Stimulated activated CD8-positive, alpha-beta memory T cell treated with anti-CD3 and anti-CD28 coated beads, Interleukin-4, amount 100 ng/mL, for 4 hours (primary cell): ENCODE measurements at places on chromosomes 16 and 17.

DNA sequence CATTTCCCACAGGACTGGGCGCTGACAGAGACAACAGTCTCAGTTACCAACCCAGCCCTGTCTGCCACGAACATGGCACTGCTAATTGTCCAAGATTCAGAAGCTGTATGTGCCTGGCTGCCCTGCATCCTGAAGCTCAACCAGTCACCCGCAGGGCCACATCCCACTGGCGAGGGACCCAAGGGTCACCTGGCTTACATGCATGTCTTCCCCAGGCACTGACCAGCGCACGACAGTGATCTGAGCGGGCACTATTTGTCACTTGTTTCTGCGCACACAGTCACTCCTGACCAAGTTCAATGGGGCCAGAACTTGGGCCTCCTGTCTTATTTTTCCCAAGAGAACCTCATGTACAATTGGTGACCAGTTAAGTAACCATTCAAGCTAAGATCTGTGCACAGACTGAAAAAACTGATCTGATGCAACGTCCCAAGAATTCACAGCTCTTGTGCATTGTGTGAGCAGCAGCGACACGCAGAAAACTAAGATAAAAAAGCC lies 13.1 kb downstream of the USP7 start:
- DNase-seq, result no peak

DNA sequence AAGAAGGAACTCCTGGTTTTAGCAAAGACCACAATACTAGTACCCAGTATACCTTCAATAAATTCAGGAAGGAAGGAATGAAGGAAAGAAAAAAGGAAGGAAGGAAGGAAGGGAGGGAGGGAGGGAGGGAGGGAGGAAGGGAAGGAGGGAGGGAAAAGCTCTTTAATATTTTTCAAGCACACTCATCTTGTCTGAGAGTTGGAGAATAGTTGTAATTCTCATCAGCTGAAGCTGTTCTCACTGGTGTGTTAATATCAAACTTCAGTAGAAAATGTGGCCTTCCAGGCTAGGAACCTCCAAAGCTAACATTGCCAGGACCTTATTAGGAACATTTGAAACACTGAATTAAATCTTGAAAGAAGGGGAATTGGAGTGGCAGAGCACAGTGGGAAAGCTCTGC lies 55.2 kb upstream of the CDH5 start:
- no peak for DNase-seq

- DNase-seq, result no peak
Measured at GRCh38 chr17:28760601-28761562, 17.1 kb downstream of the TRAF4 start.

DNA sequence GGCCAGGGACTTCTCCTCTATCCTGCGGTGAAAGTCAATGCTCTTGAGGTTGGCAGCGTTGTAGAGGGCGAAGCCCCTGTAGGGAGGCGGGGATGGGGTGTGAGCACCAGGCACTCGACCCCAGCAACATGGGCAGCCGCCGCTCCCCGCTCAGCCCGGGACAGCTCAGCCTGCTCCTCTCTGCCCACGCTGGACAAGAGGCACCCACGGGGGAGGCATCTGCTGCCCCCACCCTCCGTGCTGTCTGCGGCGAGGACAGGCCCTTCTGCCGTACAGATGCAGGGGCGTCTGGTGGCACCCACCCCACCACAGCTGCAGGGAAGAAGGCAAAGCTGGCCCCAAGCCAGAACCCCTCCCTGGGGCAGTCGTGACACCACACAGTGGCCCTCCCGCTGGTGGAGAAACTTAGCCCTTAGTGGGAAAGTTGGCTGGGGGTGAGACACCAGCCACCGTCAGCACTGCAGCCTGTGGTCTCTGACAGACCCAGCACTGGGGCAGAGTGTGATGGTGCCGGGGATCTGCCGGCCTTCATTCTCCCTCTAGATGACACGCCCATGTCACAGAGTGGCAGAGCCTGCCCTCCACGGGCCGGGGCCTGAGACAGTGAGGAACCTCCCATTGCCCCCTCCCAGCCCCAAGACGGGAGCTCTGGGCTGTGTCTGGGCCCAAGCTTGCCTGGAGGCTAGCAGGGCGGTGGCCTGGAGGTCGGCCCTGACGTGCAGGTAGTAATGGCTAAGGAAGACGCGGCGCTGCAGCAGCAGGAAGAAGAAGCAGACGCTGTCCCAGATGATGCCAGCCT lies 19.5 kb downstream of the CTU2 start:
- DNase-seq, result no peak

DNA sequence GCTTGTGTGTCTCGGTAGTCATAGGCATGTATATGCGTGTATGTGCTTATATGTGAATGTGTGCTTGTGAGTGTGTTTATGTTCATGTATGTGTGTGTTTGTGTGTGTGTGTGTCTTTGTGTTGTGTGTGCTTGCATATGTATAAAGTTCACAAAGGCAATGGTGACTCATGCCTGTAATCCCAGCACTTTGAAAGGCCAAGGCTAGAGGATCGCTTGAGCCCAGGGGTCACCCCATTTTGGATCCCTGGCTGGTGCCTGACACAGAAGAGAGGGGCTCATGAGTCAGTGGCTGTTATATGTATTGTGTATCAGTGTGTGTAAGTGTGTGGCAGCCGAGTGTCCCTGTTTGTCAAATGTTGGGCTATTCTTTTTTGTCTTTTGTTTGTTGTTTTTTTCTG lies 69.3 kb downstream of the ABCC1 start:
- DNase-seq, result no peak

- no peak for DNase-seq
Measured at GRCh38 chr16:15049581-15050180, 6.2 kb downstream of the NTAN1 start.

- DNase-seq, result no peak
Measured at GRCh38 chr16:74035816-74036215, 260.8 kb upstream of the PSMD7 start.

GRCh38 chr16:71201054-71201453 lies 29.5 kb downstream of the HYDIN start:
- no peak for DNase-seq

- DNase-seq, result no peak
Measured at GRCh38 chr17:40884708-40885512, at the start of gene KRT20. TSS of gene KRT20 (minus strand) at chr17:40885242. CDS start at chr17:40885185, 57 bp downstream.

- DNase-seq, result no peak
Measured at GRCh38 chr17:60229188-60229802, 79.5 kb downstream of the CA4 start.

- DNase-seq, result no peak
Measured at GRCh38 chr16:84532855-84533486, 28.5 kb upstream of the MEAK7 start.

GRCh38 chr17:75241996-75242460 lies 19.4 kb downstream of the GGA3 start:
- DNase-seq, result no peak
